Heart right ventricle (tissue), 16 donors: ENCODE measurements at places on chromosomes 5 and 9. TPM values are rescaled to one million over a fixed set of nuclear protein-coding genes. Genes with fewer than 3 reads are reported as not detected.

GRCh38 chr9:89986190-89986589 lies 381.4 kb downstream of the GADD45G start:
- DNase-seq: no peak
- H3K27ac ChIP-seq: no peak overlapping the region
- H3K4me3 ChIP-seq: no peak overlapping the region
- H3K4me1 ChIP-seq: peaks cover 4% of the 10 kb centered on the region
- H3K36me3 ChIP-seq: no peaks in the 10 kb centered on the region

GRCh38 chr9:87667164-87667738 lies 58.7 kb upstream of the CTSL start:
- no peaks in the 10 kb centered on the region for H3K36me3 ChIP-seq
- no peaks in the 10 kb centered on the region for H3K27me3 ChIP-seq
- no peaks in the 10 kb centered on the region for H3K4me1 ChIP-seq
- H3K4me3 ChIP-seq: no peak overlapping the region
- DNase-seq: no peak

DNA sequence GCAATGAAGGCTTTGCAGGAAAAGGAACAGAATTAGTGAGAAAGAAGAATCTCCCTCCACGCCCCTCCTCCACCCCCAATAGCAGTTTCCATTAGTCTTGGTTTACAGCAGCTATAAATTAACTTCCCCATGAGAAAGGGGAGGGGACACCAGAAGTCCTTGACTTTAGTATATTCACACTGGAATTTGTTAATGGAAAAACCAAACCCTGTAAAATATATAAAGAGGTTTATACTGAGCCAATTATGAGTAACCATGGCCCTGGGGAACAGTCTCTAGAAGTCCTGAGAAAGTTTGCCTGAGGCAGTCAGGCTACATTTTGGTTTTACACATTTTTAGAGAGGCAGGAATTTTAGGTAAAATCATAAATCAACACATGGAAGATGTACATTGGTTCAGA lies 88.5 kb downstream of the ALDH1A1 start:
- H3K27me3 ChIP-seq: no peaks in the 10 kb centered on the region
- H3K27ac ChIP-seq: no peak overlapping the region
- no peak overlapping the region for H3K4me3 ChIP-seq
- no peaks in the 10 kb centered on the region for H3K36me3 ChIP-seq
- no peaks in the 10 kb centered on the region for H3K4me1 ChIP-seq

DNA sequence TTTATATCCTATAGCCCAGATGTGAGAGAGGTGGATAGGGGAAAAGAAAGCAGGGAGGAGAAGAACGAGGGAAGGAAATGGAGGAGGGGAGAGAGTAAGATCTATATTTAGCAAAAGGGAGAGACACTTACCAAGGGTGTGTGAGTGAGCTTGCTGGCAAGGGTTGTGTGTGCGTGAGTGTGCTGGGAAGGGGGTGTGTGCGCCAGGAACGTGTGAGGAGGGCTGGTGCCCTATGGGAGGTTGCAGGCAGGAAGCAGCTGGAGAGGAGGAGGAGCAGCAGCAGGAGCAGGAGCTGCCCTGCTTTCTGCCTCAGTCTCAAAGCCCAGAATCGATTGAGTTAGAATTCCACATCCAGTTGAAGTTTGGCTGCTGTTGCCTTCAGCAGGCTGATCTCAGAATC lies 148.3 kb upstream of the RUSC2 start:
- H3K36me3 ChIP-seq: no peaks in the 10 kb centered on the region
- peak overlapping the region; percentile 33 for H3K4me3 ChIP-seq
- H3K27ac ChIP-seq: peak overlapping the region; percentile 49

The RASGEF1C gene
- 0.25 TPM for polyA plus RNA-seq

The TNC gene
- polyA plus RNA-seq: 0.51 TPM
